ENCODE measurements at places on chromosomes 7 and 10. TPM values are rescaled to one million over a fixed set of nuclear protein-coding genes. Genes with fewer than 3 reads are reported as not detected.

RELN gene
- 168 TPM for total RNA-seq

TFAM gene
- 28.1 TPM for total RNA-seq

DNAH11 gene
- total RNA-seq, result 0.49 TPM

DNA sequence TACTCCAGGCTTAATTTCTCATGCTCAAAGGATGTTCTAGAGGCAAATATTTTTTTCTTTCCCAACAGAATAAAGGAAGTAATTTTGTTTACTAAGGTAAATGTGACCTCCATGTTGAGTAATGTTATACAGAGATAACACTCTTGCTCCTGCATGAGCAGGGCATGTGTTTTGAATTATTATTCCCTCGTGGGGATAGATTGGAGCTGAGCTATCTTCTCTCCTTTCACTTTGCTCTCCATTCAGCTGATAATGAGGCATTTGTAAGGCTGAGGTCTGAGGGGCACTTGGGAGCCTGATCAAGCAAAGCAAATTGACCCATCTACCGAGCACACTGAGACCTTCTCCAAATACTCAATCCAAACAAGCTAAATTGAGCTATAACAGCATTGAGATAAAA is 50.7 kb upstream of the GHITM start:
- DNase-seq, result no peak

- DNase-seq, result no peak
Measured at GRCh38 chr7:123096434-123096833, 100.9 kb upstream of the TAS2R16 start.

DNA sequence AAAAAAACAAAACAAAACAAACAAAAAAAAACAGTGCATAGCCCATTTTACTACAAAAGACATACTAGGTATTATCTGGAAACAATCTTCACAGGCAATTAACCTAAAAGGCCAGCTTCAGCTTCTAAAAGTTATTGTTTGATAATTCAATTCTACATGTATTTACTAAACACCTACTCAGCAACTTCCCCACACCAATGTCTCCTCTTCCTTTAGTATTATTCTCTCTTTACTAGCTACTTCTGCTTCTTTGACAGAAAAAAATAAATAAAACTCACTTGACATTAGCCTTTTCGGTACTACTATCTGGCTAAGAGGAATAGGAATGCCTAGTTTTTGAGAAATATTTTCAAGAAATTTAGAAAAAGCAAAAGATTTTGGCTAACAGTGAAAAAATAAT is 2.8 kb downstream of the TM9SF3 start:
- DNase-seq, result no peak

- no peak for DNase-seq
Measured at GRCh38 chr7:131190581-131190980, 137.1 kb upstream of the MKLN1 start.

DNA sequence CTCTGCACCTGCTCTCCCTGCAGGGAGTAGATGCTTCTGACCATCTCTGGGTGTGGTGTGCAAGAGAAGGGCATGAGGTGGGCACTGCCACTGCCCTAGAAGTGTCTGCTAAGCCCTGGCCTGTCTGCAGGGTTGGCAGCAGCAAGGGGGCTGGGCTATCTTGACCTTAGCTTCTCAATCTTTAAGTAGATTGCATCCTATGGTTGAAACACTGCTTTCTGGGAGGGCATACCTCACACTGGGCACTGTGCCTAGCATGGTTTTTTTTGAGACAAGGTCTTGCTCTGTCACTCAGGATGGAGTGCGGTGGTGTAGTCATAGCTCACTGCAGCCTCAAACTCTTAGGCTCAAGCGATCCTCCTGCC is 54.9 kb downstream of the CLIP2 start:
- no peak for DNase-seq

- DNase-seq, result no peak
Measured at GRCh38 chr10:15369256-15370211, 1.6 kb downstream of the FAM171A1 start.

DNA sequence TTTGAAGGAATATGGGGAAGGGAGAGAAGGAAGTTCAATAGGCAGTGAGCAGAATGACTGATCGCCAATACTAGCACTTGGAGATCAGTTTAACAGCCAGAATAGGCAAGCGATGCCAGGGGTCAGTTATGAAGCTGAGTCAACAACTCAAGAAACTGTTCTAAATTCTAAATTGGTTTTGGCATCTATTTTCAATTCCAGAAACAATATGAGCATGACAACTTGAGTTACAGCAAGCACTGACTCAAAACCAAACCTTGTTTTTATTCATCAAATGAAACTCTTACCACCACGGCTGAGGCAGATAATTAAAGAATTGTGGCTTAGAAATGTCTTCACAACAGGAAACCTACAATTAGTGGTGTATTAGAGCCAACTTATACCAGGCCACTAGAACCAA is 180.5 kb upstream of the ASAH2 start:
- DNase-seq, result no peak

DNA sequence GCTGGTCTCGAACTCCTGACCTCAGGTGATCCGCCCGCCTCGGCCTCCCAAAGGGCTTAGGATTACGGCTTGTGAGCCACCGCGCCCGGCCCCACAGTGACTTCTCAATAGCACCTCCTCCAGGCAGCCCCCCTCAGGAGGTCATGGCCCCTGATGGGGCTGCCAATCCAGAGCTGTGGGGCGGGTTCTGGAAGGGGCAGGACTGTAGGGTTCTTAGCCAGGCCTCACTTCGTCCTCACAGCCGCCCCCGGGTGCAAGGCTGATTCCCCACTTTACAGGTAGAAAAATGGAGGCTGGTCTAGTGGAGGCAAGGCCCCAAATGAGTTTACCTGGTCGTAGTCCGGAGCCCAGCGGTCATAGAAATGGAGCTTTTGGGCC is 638 bp downstream of the METTL27 start:
- no peak for DNase-seq

DNA sequence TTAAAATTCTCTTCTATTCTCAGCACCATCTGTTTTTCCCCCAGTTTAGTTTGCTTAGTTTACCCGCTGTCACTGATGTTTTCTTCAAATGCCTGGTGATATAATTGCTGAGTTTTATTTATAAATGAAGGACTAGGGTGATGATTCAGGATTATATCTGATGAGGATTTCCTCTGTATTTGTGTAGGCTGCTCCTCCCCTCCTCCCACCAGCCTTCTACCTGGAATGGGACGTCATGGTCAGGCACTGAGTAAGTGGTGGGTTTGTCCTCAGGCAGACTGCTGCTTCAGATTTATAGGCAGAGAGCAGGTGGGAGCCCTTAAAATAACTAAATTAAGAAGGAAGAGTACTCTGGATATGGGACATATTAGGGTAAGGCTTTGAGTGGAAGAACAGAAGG is 35.8 kb downstream of the PALS2 start:
- DNase-seq, result no peak

GRCh38 chr10:306007-306674 is 170.9 kb downstream of the ZMYND11 start:
- no peak for DNase-seq

Data from sciatic nerve (tissue), 2 donors.